ENCODE measurements at places on chromosomes 2 and 18.

- DNase-seq = no peak
These were observed 95.8 kb downstream of the SLC25A12 start for GRCh38 chr2:171798156-171798820.

- DNase-seq = no peak
These were observed 502.0 kb downstream of the EPHA4 start for GRCh38 chr2:221070106-221070505.

DNA sequence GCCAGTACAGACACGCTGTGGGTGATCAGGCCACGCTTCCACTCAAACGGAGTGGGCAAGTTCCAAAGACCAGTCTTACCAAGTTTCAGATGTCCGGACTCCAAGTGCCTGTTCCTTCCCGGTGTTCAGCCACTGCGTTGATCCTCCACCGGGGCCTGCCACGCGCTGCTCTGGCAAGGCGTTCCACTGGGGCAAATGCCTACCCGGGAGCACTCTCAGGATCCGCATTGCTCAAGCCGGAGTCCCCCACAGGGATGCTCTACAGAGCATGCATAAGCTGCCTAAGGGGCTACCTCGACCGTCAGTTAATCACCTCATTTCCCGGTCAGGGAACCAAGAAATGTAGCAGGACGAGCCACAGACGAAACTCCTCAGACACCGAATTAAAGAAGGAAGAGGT lies 37.0 kb upstream of the CLASP1 start:
- no peak for DNase-seq

DNA sequence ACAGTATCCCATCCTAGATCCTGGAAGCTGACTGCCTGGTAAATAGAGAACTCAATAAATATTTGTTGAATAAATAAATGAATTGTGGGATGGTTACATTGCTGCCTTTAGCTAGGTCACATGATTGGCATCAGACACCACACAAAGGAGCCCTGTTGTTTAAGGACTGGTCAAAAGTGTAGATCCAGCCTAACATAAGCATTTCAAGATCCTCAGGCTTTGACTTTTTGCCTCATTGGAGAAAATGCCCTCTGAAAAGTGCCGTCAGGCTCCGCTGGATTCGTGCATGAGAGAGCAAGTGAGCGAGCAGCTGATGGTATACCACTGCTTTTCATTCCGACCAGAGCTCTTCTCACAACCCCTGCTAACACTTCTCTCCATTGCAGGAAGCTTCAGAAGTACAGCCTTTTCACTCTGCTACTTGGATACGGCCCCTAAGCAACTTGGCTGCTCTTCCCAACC lies 1.3 kb upstream of the ZNF24 start:
- DNase-seq = no peak

- no peak for DNase-seq
These were observed 32.9 kb downstream of the ARHGEF4 start for GRCh38 chr2:130869441-130870160.

Data from stimulated activated CD4-positive, alpha-beta T cell treated with anti-CD3 and anti-CD28 coated beads, Interleukin-12 subunit alpha, Interleukin-12 subunit beta, amount 100 ng/mL, for 24 hours (primary cell).